ENCODE measurements at places on chromosomes 16 and 17. TPM values are rescaled to one million over a fixed set of nuclear protein-coding genes. Genes with fewer than 3 reads are reported as not detected.

The HOXB7 gene
- total RNA-seq, result 1.1 TPM

- H3K27ac ChIP-seq, result no peak overlapping the region
- H3K4me3 ChIP-seq, result no peak overlapping the region
- no peaks in the 10 kb centered on the region for H3K4me1 ChIP-seq
- H3K27me3 ChIP-seq, result no peaks in the 10 kb centered on the region
These were observed 377.1 kb downstream of the CNTNAP4 start for GRCh38 chr16:76654088-76654820.

DNA sequence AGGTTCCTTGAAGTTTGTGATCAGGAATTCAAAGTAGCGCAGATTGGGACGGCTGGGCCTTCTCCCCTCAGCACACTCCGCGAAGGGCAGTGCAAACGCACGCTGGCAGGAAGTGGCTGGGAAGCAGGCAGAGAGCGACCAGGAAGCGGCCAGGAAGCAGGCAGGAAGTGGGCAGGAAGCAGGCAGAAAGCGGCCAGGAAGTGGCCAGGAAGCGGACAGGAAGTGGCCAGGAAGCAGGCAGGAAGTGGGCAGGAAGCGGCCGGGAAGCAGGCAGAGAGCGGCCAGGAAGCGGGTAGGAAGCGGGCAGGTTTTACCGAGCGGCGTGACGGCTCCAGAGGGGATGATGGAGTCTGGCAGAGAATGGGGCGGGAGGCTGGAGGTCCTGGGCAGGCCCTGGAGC is 3.2 kb downstream of the DPEP1 start:
- no peaks in the 10 kb centered on the region for H3K27me3 ChIP-seq
- no peaks in the 10 kb centered on the region for H3K36me3 ChIP-seq
- no peak overlapping the region for H3K4me3 ChIP-seq
- H3K27ac ChIP-seq, result peak overlapping the region; percentile 33
- no peak for DNase-seq

DNA sequence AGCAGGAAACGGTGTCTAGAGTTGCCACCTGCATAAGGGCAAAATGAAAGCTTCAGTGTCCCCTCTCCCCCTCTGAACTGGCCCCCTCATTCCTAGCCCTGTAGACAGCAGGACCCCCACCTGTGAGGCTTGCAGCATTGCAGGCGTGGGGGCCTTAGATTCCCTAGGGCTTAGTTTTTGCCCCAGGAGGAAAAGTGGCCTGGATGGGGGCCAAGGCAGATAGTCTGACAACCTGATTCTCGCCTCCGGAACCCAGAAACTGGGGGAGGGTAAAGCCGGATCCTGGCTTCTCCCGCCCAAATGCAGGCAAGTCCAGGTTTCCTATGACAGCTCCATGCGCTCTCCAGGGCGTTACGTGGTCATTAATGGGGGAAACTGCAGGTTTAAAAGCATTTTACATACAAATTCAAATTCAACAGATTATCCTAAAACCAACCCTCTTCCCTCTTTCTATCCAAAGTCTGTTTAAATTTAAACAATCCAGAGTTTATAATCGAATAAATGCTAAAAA is 678 bp upstream of the HOXB6 start:
- peaks cover 20% of the 10 kb centered on the region for H3K4me1 ChIP-seq
- H3K4me3 ChIP-seq, result no peak overlapping the region
- H3K36me3 ChIP-seq, result no peaks in the 10 kb centered on the region
- no peak overlapping the region for H3K27ac ChIP-seq
- H3K27me3 ChIP-seq, result peaks cover 71% of the 10 kb centered on the region
- no peak for DNase-seq

DNA sequence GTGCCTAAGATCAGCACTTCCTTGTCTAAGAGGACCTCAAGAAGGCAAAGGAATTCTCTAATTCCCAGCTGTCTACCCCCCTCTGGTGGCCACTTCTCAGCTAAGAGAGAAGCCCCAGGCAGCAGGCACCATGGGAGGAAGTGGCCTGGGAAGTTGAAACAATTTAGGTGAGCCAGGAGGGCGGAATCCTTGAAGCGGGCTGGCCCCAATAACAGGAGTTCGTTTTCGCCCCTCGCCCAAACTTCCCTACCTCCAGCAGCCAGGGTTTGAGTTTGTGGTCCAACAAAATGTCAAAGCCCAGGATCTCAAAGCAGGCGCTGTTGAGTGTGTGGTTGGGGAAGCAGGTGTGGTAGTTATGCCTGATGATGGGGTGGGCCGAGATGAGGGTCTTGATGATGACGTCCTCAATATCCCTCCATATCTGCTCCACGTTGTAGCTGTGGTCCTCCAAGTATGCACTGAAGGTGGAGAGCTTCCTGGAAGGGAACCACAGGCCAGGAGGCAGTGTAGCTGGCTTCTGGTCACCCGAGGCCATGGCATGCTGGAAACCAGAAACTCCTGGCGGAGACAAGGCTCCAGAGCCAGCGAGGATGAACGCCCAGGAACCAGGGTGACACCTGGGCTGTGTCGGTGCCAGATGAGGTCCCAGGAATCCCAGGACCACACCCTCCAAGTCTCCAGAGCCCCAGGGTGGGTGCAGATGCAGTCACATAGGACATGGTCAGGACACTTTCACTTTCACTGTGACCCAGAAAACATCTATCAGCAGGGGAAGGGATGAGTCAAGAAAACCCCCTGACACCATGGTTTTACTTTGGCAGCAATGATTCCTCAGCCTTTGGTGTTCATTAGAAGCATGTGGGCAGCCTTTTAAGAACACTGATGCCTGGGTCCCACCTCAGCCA is 25.6 kb downstream of the TTLL6 start:
- H3K27me3 ChIP-seq, result no peaks in the 10 kb centered on the region
- peaks cover 3% of the 10 kb centered on the region for H3K4me1 ChIP-seq
- no peaks in the 10 kb centered on the region for H3K36me3 ChIP-seq

Data from upper lobe of left lung (tissue), 6 donors.